ENCODE measurements at places on chromosomes 13 and 19. TPM values are rescaled to one million over a fixed set of nuclear protein-coding genes. Genes with fewer than 3 reads are reported as not detected.
A peak's percentile ranks its signal among the peaks of the same experiment; 100 is the strongest.

The PGLYRP1 gene
- not detected for total RNA-seq

The DAZAP1 gene
- total RNA-seq = 170 TPM

The ZNF675 gene
- total RNA-seq = 24.2 TPM

The TMPRSS9 gene
- total RNA-seq = not detected

The LGALS14 gene
- not detected for total RNA-seq

DNA sequence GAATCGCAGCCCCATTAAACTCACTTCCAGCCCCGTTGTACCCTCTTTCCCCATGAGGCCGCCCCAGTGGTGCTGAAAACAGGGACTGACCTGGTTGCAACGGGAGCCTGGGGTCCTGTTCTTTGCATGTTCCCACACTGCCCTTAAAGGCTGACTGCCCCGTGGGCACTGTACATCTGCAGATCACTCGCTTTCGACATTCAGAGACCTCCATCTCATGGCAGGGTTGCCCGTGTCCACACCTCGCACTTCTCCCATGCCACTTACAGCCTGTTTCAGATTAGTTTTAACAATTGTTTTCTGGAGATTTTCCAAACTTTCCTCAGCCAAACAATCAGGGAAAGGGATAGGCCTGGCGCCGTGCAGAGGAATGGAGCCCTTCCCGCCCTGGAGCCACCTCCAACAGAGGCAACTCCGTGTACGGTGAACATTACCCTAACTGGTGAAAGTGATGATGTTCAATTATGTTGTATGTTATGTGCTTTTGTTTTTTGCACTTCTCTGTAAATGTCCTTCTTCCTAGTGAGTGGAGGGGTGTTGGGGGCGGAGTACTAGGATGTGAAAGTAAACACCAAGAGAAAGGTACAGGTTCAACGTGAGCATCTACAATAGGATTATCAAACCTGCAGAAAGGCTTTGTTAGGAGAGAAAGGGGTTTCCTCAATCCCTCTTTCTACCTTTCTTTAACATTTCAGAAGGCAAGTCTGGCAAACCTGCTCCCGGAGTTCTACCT is 262.8 kb downstream of the FOXO1 start:
- DNase-seq = no peak
- no peaks in the 10 kb centered on the region for H3K27me3 ChIP-seq
- H3K27ac ChIP-seq = no peak overlapping the region
- peaks cover 6% of the 10 kb centered on the region for H3K4me1 ChIP-seq

GRCh38 chr13:76685938-76686337 is 200.3 kb downstream of the KCTD12 start:
- DNase-seq = no peak
- H3K27me3 ChIP-seq = no peaks in the 10 kb centered on the region
- H3K36me3 ChIP-seq = no peaks in the 10 kb centered on the region
- H3K4me1 ChIP-seq = no peaks in the 10 kb centered on the region

DNA sequence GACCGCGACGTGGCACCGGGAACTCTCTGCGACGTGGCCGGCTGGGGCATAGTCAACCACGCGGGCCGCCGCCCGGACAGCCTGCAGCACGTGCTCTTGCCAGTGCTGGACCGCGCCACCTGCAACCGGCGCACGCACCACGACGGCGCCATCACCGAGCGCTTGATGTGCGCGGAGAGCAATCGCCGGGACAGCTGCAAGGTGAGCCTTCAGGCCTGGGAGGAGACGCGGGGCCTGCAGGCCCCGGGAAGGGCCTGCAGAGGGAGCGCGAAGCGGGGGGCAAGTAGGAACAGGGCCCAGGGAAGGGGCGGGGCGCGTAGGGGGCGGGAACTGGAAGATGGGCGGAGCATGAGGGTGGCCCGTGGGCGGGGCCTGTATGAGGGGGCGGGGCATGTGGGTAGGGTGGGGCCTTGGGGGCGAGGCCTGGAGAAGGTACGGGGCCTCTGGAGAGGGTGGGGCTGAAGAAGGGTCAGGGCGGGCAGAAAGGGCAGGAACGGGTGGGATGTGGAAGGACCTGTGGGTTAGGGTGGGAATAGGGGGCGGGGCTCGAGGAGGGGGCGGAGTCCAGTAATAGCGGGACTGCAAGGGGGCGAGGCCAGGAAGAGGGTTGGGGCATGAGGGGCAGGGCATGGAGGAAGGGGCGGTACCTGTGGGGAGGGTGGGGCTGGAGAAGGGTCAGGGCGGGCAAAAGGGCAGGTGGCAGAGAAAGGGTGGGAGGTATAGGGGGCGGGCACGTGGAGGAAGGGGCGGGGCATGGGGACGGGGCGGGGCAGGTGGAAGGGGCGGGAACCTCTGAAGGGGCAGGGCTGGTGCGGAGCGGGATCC is 2.5 kb downstream of the CFD start:
- no peak overlapping the region for H3K27ac ChIP-seq
- H3K27me3 ChIP-seq = no peaks in the 10 kb centered on the region
- H3K36me3 ChIP-seq = no peaks in the 10 kb centered on the region
- no peak overlapping the region for H3K4me3 ChIP-seq

- no peak overlapping the region for H3K27ac ChIP-seq
- H3K27me3 ChIP-seq = no peaks in the 10 kb centered on the region
- peaks cover 8% of the 10 kb centered on the region for H3K4me1 ChIP-seq
- H3K36me3 ChIP-seq = peaks cover 29% of the 10 kb centered on the region
Measured at GRCh38 chr19:17560205-17560595, 4.8 kb downstream of the COLGALT1 start.

- no peaks in the 10 kb centered on the region for H3K36me3 ChIP-seq
- H3K27me3 ChIP-seq = no peaks in the 10 kb centered on the region
- DNase-seq = no peak
- H3K4me3 ChIP-seq = no peak overlapping the region
- no peak overlapping the region for H3K27ac ChIP-seq
Measured at GRCh38 chr19:21094347-21095025, 12.5 kb downstream of the ZNF714 start.

DNA sequence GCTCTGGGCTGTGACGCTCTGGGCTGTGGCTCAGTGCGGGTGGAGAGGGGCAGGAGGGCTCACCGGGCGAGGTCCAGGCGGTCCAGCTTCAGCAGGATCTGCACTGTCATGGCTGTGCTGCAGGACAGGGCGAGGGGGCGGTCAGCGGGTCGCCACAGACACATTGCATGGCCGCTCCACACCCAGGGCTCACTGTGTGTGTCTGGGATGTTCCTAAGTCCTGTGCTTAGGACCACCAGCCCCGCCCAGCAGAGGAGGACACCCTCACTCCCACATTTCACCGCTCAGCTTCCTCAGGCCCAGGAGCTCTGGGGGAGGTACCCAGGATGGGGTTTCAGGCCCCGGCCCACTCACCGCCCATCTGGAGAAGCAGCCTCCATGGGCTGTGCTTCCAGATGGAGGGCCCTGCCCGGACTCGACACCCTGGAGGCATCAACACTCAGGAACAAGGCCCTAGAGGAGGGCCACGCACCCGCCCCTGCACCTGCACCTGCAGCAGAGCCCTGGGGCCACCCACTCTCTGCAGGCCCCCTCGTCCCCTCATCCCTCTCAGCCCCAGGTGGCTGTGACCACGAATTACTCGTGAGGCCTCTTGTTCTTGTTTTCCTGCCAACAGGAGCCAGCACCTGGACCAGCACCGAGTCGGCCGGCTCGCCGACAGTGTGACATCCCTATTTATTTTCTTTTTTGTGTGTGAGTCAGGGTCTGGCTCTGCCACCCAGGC is 9.7 kb upstream of the CERS1 start:
- no peaks in the 10 kb centered on the region for H3K4me1 ChIP-seq
- no peak for DNase-seq
- no peak overlapping the region for H3K4me3 ChIP-seq
- peaks cover 13% of the 10 kb centered on the region for H3K27me3 ChIP-seq
- peaks cover 62% of the 10 kb centered on the region for H3K36me3 ChIP-seq
- no peak overlapping the region for H3K27ac ChIP-seq

GRCh38 chr13:107293924-107294323 is 726.0 kb upstream of the ARGLU1 start:
- no peak overlapping the region for H3K27ac ChIP-seq
- H3K4me1 ChIP-seq = no peaks in the 10 kb centered on the region
- no peak for DNase-seq
- no peak overlapping the region for H3K4me3 ChIP-seq
- no peaks in the 10 kb centered on the region for H3K27me3 ChIP-seq
- H3K36me3 ChIP-seq = no peaks in the 10 kb centered on the region

DNA sequence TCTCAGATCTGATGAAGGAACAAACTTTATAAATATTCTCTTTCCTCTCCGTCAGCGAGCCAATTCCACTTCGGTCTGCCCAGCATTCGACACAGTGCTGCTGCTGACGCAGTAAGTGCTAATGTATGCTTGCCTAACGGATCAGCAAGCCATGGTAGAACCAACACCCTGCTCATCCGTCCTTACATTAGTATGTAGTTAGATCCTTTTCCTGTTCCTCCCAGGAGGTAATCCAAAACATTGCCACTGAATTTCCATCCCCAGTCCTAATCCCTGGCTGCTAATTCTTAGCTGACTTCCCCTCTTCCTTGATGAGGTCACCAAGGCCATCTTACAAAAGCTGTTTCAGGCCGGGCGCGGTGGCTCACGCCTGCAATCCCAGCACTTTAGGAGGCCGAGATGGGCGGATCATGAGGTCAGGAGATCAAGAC is 88.0 kb downstream of the STARD13 start:
- no peak for DNase-seq
- peaks cover 6% of the 10 kb centered on the region for H3K27me3 ChIP-seq
- H3K4me1 ChIP-seq = no peaks in the 10 kb centered on the region
- no peak overlapping the region for H3K4me3 ChIP-seq

- H3K4me3 ChIP-seq = no peak overlapping the region
- H3K4me1 ChIP-seq = no peaks in the 10 kb centered on the region
- DNase-seq = peak; percentile 23
- H3K27ac ChIP-seq = no peak overlapping the region
- H3K36me3 ChIP-seq = peaks cover 22% of the 10 kb centered on the region
- no peaks in the 10 kb centered on the region for H3K27me3 ChIP-seq
Measured at GRCh38 chr13:46721054-46721453, 75.9 kb downstream of the ESD start.

GRCh38 chr13:63595811-63596210 is 2180.2 kb upstream of the PCDH20 start:
- DNase-seq = no peak
- no peaks in the 10 kb centered on the region for H3K36me3 ChIP-seq
- no peak overlapping the region for H3K27ac ChIP-seq
- no peaks in the 10 kb centered on the region for H3K4me1 ChIP-seq
- H3K4me3 ChIP-seq = no peak overlapping the region
- H3K27me3 ChIP-seq = no peaks in the 10 kb centered on the region

GRCh38 chr13:47413112-47413511 is 516.3 kb upstream of the HTR2A start:
- no peak overlapping the region for H3K27ac ChIP-seq
- no peak for DNase-seq
- H3K4me3 ChIP-seq = no peak overlapping the region
- H3K36me3 ChIP-seq = no peaks in the 10 kb centered on the region
- H3K4me1 ChIP-seq = no peaks in the 10 kb centered on the region
- no peaks in the 10 kb centered on the region for H3K27me3 ChIP-seq

DNA sequence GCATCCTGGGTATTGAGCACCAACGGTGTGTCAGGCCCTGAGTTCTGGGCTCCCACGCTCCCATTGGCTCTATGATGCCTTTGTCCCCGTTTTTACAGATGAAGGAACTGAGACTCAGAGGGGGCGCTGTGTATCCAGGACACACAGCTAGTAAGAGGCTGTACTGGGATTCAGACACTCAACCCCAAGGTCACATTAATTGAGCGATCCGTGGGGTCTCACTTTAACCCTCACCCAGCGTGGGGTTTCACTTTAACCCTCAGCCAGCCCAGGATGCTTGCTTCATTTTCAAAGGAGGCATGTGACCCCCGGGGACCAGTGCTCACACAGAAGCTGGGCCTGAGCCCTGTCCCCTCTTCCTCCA is 42.6 kb downstream of the CYP4F22 start:
- no peaks in the 10 kb centered on the region for H3K36me3 ChIP-seq
- H3K27ac ChIP-seq = peak overlapping the region; percentile 70

DNA sequence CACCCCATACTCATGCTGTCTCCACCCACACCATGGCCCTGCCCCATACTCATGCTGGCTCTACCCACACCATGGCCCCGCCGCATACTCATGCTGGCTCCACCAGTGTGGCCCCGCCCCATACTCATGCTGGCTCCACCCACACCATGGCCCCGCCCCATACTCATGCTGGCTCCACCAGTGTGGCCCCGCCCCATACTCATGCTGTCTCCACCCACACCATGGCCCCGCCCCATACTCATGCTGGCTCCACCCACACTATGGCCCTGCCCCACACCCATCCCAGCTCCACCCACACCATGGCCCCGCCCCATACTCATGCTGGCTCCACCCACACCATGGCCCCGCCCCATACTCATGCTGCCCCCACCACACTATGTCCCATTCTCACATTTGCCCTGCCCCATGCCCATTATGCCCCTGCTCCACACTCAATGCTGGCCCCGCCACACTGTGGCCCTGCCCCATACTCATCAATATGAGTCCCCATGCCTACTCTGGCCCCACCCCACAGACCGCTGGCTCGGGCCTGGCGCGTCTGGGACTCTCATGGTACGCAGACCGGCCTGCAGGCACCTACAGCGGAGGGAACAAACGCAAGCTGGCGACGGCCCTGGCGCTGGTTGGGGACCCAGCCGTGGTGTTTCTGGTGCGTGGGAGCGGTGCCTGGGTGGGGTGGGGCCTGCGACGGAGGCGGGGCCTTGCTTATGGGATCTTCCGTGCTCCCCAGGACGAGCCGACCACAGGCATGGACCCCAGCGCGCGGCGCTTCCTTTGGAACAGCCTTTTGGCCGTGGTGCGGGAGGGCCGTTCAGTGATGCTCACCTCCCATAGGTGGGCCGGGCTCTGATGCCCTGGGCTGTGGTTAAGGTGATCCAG is 3.7 kb upstream of the ARHGAP45 start:
- H3K4me1 ChIP-seq = peaks cover 48% of the 10 kb centered on the region
- H3K4me3 ChIP-seq = no peak overlapping the region
- no peak overlapping the region for H3K27ac ChIP-seq
- H3K27me3 ChIP-seq = no peaks in the 10 kb centered on the region

DNA sequence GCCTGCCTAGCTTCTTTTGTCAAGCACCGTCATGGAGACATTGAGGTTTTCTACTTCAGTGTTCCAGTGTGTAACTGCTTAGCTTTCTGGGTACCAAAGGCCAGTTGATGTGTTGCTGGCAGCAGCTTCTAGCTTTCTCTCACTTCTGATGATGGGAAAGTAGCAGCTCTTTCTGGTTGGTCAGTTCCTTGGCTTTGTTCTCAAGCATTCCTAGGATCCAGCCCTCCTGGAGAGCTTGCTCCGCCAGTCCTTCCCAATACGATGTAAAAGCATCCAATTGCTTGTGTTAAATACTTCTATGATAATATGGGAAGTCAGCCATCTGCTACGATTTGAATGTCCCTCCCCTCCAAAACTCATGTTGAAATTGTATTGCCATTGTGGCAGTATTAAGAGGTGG is 182.8 kb downstream of the UGGT2 start:
- no peaks in the 10 kb centered on the region for H3K4me1 ChIP-seq
- H3K27ac ChIP-seq = no peak overlapping the region
- no peak overlapping the region for H3K4me3 ChIP-seq
- H3K36me3 ChIP-seq = no peaks in the 10 kb centered on the region
- DNase-seq = no peak
- H3K27me3 ChIP-seq = no peaks in the 10 kb centered on the region

DNA sequence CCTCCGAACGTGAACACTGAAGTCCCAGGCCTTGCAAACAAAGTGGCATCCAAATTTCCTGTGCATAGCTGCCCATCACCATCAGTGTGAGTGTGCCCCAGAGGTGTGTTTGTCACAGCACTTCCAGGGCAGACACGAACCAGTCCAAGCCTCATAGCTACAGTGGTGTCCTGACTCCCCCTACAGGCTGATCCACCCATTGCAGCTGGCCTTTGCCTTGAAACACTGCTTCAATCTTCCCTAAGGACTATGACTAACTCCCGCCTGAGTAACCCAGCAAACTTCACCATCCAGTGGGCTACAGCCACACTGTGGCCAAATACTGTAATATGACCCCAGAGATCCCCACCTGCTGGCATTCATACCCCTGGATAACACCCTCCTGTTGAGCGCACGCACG is 3.9 kb downstream of the ZNF266 start:
- no peak overlapping the region for H3K27ac ChIP-seq
- H3K36me3 ChIP-seq = peaks cover 17% of the 10 kb centered on the region
- peaks cover 20% of the 10 kb centered on the region for H3K4me1 ChIP-seq
